CD4-positive, alpha-beta memory T cell (primary cell): ENCODE measurements at places on chromosomes 4 and X. TPM values are rescaled to one million over a fixed set of nuclear protein-coding genes. Genes with fewer than 3 reads are reported as not detected.
A peak's percentile ranks its signal among the peaks of the same experiment; 100 is the strongest.

The SSX2 gene
- not detected for polyA plus RNA-seq

- DNase-seq: no peak
These were observed 56.6 kb downstream of the ZNF827 start for GRCh38 chr4:145881989-145882388.

DNA sequence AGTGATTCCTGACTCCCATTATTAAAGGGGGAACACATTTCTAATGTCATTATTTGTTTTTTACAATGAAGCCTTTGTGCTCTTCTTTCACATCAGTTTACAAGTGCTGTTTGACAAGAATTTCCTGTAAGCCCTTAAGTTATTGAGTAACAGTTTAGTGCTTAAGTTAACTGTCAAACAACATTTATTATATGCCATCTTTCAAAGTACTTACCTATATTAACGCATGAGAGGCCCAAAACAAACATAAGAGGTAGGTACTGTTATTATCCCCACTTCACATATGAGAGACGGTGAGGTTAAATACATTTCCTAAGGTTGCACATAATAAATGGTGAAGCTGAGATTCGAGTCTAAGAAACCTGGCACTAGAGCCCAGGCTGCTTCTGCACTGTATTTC lies 56.0 kb upstream of the MAGED1 start:
- DNase-seq: no peak

The HSD17B13 gene
- 0.14 TPM for polyA plus RNA-seq

DNA sequence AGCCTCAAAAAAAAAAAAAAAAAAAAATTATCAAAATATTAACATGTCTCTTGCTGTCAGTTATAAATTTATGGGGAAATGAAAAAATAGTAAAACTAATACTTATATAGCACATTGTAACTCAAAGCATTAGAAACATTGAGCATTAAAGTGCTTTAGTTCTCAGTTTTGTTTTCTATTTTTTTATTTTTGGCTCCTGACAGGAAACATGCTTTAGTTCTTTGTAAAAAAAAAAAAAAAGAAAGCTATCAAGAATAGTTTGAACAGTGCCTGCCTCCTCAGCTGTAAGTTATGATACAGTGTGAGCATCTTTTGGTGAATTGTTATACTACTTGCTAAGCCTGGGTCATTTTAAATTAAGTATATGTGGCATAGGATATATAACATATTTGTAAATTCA lies 5.1 kb upstream of the CENPC start:
- DNase-seq: no peak

The FAM9C gene
- not detected for polyA plus RNA-seq

- DNase-seq: no peak
These were observed 108.9 kb downstream of the SYNPO2 start for GRCh38 chr4:118997601-118998000.

DNA sequence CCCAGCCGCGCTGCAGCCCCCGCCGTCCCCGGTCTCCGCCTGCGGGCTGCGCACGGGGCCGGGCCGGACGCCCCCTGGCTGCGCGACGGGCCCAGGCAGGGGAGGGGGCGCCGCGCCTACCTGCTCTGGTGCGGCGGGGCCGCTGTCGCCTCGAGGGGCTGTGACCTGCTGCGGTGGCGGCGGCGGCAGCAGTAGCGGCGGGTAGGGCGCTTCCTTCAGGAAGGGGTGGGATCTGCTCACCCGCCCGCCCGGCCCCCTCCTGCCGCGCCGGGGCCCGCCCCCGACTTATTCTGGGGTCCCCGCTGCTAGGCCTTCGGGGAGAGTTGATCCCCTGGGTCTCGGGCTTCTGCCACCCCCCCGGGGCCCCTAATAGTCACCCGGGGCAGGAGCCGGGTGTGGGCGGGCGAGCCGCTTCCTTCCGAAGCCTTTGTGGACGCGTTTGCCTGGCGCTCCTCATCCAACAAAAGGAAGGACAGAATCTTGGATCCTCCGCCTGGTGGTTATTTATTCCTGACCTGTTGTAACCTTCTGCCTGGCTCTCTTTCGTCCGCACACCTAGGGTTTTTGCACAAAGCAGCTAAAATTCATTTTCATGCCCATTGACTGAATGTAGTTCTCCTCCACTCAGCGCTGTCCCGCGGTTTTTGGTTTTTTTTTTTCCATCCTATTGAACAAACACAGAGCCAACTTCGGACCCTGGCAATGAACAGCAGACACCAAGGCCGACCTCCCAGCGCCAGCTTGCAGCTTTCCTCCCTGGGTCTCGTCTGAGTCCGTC lies at the start of gene TMEM150C:
TSS of gene TMEM150C (minus strand) at position 203 of the 778 bp plus-strand sequence. CDS start 57,331 bp downstream, outside the sequence.
- no peak for DNase-seq

The ZNF141 gene
- 9.3 TPM for polyA plus RNA-seq

- DNase-seq: no peak
These were observed 33.1 kb downstream of the TET2 start for GRCh38 chr4:105179539-105180401.

DNA sequence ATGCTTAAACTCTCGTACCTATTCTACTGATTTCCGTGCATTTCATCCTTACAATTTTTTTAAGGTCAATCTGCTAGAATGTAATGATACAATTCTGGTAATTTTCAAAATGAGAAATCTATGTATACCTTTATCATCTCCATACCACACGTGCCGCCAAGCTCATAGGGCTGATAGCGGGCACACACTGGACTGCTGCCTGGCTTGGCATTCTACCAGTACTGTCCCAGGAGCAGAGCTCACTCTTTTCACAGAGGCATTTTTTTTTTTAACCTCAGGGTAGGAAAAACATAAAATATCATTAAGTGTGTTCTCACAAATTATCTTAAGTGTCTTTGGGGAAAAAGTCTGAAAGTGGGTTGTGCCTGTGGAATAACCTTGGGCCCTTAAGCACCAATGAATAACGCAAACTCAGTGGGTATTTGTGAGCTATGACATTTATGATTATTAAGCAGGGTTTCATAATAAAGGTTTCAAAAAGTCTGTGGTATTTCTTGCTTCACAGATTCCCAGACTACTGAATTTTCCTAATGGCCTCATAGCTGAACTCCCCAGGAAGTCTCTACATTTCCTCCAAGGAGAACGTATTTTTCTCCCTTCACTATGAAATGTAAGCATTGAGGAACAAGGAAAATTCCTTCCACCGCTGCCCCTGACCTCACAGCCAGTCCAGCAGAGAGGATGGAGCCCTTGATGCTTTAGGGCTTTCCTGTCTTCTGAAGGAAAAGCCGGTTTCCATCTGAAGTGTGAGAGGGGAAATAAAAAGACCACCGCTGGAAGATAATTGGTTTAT lies 125.2 kb downstream of the ELOVL6 start:
- DNase-seq: no peak

DNA sequence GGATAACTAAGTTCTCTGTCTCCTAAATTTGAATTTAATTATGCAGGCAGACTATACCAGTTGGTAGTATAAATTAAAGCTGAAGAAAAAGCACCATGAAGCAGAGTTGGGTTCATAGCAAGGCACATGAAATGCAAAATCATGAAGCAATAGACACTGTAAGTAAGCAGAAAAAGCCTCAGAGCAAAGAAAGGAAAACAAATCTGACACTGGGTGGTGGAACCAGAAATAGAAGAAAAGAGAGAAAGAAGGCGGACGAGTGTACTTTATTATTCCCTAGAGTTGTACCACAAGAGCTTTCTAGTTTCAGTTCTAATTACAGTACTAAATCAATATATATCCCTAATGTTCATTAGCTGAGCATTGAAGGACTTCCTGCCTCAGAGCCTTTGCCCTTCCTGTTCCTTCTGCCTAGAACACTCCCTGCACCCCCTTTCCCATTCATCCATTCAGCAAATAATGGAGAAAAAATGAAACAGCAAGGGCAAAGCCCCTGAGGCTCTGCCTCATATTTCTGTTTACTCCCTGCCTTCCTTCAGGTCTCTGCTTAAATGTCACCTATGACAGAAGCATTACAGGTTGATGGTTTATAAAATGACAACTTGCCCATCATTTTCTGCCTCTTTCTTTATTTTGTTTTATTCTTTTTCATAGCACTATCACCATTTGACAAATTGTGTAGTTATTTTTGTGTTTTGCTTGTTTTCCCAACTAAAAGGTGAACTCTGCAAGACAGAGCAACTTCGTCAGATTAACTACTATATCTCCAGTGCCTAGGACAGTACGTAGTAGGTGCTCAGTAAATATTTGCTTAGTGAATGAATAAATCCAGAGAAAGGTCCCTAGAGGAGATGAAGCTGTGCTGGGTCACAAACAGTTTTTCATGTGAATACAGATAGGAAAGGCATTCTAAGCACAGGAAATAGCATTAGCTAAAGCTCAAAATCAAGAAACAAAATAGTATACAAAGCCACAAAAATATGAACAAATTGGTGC lies 154.0 kb upstream of the RASGEF1B start:
- no peak for DNase-seq

DNA sequence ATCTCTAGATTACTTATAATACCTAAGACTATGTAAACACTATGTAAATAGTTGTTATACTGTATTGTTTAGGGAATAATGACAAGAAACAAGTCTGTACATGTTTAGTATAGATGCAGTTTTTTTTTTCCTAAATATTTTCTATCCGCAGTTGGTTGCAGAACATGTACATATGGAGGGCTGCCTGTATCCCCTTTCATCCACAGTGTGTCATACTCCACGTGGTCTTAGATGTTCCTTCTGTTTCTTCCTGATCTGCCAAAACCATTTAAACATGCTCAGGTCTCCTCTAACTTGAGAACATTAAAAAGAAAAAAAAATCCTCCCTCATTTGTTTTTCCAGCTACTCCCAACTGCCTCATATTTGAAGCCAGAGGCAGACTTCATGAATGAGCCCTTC lies 14.0 kb downstream of the OCIAD1 start:
- DNase-seq: no peak

- DNase-seq: peak; percentile 45
These were observed 6.9 kb downstream of the MSN start for GRCh38 chrX:65674204-65674893.

DNA sequence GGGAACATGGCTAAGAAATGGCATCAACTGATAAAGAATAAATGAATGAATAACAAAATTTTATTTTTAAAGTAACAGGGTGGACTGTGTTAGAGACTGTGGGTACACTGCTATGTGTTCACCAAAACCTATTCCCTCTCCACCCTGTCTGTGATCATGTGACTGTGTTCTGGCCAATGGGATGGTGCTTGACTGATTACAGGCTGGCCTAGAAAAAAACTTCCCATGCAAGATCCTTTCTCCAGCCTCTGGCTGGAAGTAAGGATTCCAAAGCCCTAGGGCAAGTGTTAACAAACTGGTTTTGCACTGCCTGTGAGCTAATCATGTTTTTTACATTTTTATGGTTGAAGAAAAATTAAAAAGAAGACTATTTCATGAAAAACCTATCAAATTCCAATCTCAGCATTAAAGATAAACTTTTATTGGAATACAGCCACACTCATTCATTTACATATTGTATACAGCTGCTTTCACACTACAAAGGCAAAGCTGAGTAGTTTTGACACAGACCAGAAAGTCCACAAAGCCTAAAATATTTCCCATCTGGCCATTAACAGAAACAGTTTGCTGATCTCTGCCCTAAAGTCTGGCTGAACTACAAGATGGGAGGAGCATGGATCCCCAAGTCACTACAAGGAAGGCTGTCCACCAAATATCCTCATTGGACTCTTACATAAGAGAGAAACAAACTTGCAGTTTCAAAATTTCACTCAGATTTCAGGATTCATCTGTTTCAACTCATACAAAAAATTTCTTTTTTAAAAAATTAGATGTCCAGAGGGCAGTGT lies 133.2 kb downstream of the ARHGAP6 start:
- DNase-seq: no peak

The MAPK10 gene
- 0.49 TPM for polyA plus RNA-seq

DNA sequence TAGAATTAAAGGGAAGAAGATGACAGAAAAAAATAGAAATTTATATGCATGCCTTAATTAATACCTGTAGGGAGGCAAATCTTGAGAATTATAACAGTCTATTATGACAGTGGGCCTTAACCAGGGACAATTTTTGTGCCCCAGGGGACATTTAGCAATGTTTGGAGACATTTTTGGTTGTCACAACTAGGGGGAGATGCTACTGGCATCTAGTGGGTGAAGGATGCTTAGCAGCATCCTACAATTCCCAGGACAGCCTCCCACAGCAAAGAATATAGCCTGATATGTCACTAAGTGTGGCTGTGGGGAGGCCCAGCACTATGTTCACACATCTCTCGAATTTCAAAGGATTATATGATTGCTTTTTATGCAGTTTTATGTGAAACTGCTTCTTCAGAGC lies 10.5 kb downstream of the GPR82 start:
- no peak for DNase-seq

GRCh38 chrX:11589641-11590040 lies 76.1 kb downstream of the ARHGAP6 start:
- no peak for DNase-seq

The UGT2B11 gene
- not detected for polyA plus RNA-seq

DNA sequence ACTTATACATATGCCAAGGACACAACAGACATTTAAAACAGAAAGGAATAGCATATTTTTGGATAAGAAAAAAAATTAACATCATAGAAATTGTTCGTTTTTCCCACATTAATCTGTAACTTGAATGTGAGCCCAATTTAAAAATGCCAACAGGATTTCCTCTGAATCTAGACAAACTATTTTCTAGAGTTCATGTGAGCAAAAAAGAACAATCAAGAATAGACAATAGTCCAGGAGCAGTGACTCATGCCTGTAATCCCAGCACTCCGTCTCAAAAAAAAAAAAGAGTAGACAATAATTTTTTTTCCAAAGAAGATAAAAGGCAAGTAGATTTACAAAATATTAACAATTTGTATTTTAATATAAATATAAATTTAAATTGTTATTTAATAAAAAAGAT lies 73.7 kb upstream of the DUSP21 start:
- DNase-seq: no peak

The PABPC4L gene
- polyA plus RNA-seq: not detected
